Effector CD4-positive, alpha-beta T cell (primary cell): ENCODE measurements at places on chromosomes 7 and 10.

DNA sequence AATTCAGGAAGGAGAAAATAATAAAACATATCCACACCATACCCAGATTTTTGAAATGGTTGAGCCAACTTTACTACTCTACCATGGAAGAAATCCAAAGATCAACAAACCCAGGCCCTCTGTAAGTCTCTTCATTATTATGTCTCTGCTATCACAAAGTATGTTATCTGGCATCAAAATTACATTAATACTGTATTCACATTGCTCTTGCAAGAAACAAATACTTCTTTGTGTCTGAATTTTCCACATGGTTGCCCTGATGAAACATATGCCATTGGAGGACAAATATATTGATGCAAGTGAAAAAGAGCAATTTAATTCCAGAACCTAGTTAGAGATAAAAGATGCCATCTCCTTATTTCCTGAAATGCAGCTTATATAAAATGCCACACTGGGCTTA is 204.0 kb downstream of the FZD1 start:
- DNase-seq, result no peak

- DNase-seq, result no peak
These were observed 7.7 kb downstream of the USP6NL start for GRCh38 chr10:11603741-11604140.

- DNase-seq, result no peak
These were observed 645 bp upstream of the SIRT1 start for GRCh38 chr10:67883710-67884312.

GRCh38 chr7:28981161-28981465 is 23.0 kb upstream of the TRIL start:
- no peak for DNase-seq

DNA sequence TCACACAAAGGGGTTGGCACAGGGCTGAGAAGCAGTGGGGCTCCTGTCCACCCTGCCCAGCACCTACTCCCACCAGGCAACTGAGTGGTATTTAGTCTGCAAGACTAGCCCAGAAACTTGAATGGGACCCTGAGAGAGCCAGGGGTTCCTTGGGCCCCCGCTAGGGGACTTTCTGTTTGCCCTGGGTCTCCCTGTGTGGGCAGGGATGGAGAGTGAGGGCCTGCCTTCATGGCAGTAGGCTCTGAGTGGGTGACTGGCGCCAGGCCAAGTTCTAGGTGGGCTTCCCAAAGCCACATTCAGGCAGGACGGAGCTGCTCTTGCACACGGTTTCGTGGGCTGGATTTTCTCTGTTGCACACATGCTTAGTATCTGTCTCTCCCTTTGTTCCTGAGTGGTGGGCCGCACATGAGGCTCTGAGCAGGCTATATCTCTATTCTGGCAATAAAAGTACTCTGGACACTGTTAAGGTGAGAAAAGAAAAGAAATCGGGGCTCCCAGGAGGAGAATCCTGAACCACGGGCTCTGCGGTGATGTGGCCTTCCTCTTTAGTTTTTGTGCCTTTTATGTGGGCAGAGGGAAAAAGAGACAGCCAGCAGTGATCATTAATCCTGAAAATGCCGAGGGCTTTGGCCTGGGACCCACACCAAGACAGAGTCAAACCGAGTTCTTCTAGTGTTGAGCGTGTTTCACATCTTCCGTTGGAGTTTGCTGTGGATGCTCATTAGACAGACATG is 26.9 kb downstream of the IL2RA start:
- DNase-seq, result no peak

GRCh38 chr10:3502673-3503072 is 282.3 kb downstream of the KLF6 start:
- no peak for DNase-seq

- no peak for DNase-seq
These were observed 160.7 kb downstream of the LRRTM3 start for GRCh38 chr10:67086327-67087134.

- DNase-seq, result no peak
These were observed 50.1 kb downstream of the SEMA3A start for GRCh38 chr7:84144480-84144879.

- DNase-seq, result no peak
These were observed 335.8 kb downstream of the FRMD4A start for GRCh38 chr10:13994932-13995331.

GRCh38 chr7:9217204-9217603 is 783.8 kb downstream of the NXPH1 start:
- DNase-seq, result no peak

- no peak for DNase-seq
These were observed 2.6 kb downstream of the CXCL12 start for GRCh38 chr10:44382131-44382858.

GRCh38 chr10:75012471-75012870 is 99.0 kb upstream of the SAMD8 start:
- no peak for DNase-seq

DNA sequence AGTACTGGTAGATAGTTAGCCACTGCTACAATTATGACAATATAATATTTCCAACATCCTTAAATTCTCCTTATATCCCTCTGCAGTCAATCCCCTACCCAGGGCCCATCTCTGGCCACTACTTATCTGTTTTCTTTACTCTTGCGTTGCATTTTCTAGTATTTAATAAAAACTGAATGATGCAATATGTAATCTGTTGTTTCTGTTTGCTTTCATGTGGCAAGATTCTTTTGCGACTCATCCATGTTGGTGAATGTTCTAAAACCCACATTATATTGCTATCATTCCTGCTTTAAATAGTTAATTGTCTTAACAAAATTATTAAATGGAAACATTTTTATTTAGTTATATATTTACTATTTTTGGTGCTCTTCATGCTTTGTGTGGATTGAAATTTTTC is 338.5 kb downstream of the MDFIC start:
- DNase-seq, result no peak

DNA sequence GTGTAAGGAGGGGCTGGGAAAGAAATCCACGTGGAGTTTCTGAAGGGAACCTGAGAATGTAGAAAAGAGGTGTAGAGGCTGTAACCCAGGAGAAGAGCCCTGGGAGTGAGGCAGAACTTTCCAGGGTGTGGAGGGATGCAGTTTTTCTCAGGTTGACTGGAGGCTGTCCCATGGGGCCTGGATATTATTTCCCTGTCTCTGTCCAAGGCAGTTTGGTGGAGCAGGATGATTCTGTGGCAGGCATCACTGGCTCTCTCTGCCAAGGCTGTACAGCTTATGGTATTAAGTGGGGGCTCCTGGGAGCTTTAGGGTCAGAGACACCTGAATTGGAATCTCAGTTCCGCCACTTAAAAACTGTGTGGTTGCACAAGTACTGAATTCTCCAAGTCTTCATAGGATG is 81.6 kb downstream of the CHN2 start:
- no peak for DNase-seq

- no peak for DNase-seq
These were observed 79.5 kb upstream of the PCBD1 start for GRCh38 chr10:70967591-70968587.

DNA sequence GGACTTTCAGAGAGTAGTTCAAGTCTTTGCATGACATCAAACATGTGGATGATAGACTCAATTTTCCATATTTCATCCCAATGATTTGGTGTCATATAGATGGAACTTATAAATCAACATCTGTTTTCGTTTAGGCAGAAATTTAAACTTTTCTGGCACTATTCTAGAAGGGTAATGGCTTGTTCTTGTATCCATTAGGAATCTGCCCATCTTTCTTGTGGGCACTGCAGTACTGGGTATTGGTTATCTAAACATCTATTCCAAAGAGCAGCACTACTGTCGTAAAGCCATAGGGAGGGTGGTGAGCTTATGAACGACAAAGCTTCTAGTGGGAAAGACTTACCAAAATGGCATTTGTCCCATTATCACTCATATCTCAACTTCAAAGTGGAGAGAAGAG is 273.5 kb downstream of the TWIST1 start:
- no peak for DNase-seq

- DNase-seq, result no peak
These were observed 59.5 kb downstream of the ASB13 start for GRCh38 chr10:5606864-5607263.

- peak; percentile 64 for DNase-seq
These were observed 2.4 kb downstream of the CDK6 start for GRCh38 chr7:92833766-92834506.

GRCh38 chr10:97651773-97652172 is 11.3 kb downstream of the PI4K2A start:
- no peak for DNase-seq

GRCh38 chr7:120819861-120820260 is 38.1 kb downstream of the TSPAN12 start:
- no peak for DNase-seq

- no peak for DNase-seq
These were observed 13.4 kb upstream of the RASSF4 start for GRCh38 chr10:44946205-44946604.

- DNase-seq, result no peak
These were observed 3.7 kb downstream of the LAMTOR4 start for GRCh38 chr7:100152404-100152803.

DNA sequence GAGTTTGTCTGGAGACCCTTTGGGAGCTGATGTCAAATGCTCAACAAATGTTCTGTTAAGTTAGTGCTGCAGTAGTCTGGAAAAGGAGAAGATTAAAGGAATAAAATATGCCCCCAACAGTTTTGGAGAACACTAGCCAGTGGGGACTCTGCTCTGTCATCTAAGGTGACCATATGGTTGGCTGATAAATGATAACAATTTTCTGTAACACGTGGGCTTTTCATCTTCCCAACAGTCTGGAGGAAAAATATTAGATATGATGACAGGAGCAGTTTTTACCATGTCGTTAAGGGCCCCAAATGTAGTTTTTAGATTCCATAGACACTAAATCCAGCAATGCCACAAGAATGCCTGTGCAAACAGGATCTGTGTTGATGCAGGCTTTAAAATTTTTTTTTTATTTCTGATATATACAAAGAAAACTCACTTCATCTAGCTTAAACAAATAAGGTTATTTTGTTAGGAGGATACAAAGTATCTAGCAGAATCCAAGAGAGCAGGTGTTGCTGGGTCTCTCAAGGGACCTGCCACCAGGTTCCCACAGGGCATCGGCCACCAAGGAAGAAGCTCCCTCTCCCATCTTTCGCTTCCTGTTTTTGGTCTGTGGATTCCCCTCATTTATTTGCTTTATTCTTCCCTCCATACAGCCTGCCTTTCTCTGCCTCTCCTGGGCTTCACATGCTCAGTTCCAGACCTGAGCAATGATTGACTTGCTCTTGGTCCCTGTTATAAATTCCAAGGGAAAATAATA is 6.2 kb upstream of the CFAP58 start:
- no peak for DNase-seq

- DNase-seq, result no peak
These were observed 104.8 kb upstream of the SHH start for GRCh38 chr7:155916926-155917655.

GRCh38 chr10:5816170-5816569 is 2.9 kb upstream of the GDI2 start:
- no peak for DNase-seq

DNA sequence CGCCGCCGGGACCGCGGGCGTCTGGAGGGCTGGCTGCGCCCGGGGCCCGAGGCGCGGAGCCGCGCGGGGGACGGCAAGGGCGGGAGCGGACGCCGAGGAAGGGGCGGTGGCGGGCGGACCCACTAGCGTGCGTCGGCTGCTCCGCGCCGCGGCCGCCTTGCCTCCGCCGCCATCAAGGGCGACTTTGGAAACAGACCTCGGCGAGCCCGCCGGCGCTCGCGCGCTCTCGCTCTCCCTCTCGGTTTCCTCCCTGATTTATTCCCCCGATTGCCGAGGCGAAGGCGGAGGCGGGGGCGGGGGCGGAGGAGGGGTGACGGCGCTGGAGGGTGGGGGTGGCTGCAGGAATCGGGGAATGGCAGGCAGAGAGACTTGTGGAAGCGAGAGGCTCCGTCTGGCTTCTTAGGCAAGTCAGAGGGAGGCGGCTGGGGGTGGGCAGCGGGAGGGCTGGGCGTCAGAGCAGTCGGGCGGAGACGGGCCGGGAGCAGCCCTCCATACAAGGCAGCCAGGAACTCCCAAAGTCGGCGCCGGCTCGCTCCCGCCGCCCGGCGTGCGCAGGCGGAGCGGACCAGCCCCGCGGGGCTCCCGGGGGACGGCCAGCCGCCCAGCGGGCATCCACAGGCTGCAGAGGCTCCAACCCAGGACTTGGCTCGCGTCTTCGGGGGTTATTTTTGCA is at the start of gene CACNA2D1:
Gene CACNA2D1 (minus strand): TSS at position 231 of the 673 bp plus-strand sequence.
- no peak for DNase-seq

DNA sequence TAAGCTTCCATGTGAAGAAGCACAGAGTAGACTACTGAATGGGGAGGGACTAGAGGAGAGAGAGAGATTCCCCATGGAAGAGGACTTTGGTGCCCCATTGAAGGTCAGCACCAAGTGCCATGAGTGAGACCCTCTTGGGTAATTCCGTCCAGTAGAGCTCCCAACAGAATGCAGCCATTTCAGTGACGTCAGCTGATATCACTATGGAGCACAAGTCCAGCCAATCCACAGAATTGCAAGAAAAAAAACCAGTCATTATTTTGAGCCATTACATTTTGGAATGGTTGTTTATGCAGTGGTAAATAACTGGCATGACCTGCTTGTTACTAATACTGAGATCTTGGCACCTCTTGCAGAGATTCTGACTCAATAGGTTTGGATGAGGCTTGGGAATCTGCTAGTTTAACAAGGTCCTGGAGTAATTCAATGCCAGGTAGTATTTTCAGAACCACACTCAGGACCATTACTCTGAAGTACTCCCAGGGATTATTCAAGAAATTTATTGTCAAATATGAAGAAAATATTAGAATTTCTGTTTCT is 52.6 kb upstream of the SP8 start:
- no peak for DNase-seq

GRCh38 chr10:18738835-18739234 is 79.6 kb downstream of the ARL5B start:
- DNase-seq, result no peak

GRCh38 chr10:36026656-36027390 is 384.7 kb upstream of the FZD8 start:
- no peak for DNase-seq

- DNase-seq, result no peak
These were observed 297.6 kb downstream of the ARHGAP12 start for GRCh38 chr10:31630861-31631567.

- no peak for DNase-seq
These were observed 144.5 kb upstream of the POT1 start for GRCh38 chr7:125074141-125074540.

- DNase-seq, result no peak
These were observed 2.8 kb upstream of the AHCYL2 start for GRCh38 chr7:129222064-129222463.

DNA sequence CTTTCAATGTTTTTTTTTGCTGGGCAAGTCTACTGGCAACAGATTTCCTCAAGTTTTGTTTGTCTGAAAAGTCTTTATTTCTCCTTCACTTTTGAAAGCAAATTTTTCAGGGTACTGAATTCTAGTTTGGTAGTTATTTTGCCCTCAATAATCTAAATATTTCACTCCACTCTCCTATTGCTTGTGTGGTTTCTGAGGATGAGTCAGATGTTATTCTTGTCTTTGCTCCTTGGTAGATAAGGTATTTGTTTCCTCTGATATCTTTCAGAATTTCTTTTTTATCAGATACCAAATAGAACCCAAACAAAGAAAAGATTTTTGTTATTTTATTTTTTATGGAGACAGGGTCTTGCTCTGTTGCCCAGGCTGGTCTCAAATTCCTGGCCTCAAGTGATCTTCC is 99.2 kb upstream of the MALRD1 start:
- DNase-seq, result no peak
